Activated naive CD4-positive, alpha-beta T cell treated with anti-CD3 and anti-CD28 coated beads, Interleukin-2, amount 10 ng/mL, durations not matched to agents 5 hours and 36 hours (primary cell): ENCODE measurements at places on chromosomes 6 and 20. TPM values are rescaled to one million over a fixed set of nuclear protein-coding genes. Genes with fewer than 3 reads are reported as not detected.

Gene MEP1A
- total RNA-seq = not detected

Gene BTN1A1
- total RNA-seq = not detected

Gene RTF2
- 98.4 TPM for total RNA-seq

Gene OXT
- total RNA-seq = 1.0 TPM

Gene PRDM13
- not detected for total RNA-seq

Gene RIN2
- not detected for total RNA-seq

Gene HBS1L
- total RNA-seq = 60.2 TPM

Gene TMEM239
- not detected for total RNA-seq

Gene TP53TG5
- total RNA-seq = not detected

Gene SMIM13
- 7.2 TPM for total RNA-seq

Gene RFX6
- not detected for total RNA-seq

Gene ABHD16B
- 0.13 TPM for total RNA-seq

Gene AURKA
- total RNA-seq = 44.1 TPM

Gene C20orf144
- 0.22 TPM for total RNA-seq

Gene EFCAB8
- total RNA-seq = 0.18 TPM

Gene AGPAT1
- 43.1 TPM for total RNA-seq
